NCI-H1694 (cell line): ENCODE measurements at places on chromosomes 6 and 20.

DNA sequence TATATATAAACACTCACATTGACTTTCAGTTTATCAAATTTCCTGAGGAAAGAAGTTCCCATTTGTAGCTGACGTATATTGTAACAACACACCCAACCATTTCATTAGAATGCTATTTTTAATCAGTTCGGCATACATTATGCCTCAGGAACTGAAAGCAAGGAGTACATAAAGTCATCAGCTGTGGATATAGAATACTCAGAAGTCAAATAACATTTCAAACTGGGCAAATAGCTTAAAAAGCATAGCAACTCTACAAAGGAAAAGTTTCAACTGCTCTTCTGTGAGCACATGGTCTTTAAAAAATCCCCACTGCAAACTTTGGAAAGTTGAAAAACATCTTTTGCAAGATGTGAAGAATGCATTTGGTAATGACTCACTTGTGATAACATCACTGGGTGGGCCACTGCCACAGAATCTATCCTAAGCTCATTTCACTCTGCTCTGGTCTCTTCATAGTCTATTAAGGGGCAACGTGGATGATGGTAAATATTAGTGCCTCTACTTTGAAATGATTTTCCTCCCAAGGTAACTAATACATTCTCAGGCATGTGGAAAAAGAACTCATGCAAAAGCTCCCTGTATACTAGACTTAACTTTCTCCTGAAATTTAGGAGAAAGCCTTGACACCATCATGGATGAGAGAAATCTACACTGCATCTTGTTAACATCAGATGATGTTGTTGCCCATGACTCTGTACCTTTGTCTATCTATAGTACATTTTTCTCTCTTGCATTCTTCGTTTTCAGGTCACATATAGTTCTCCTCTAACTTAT is 49.2 kb downstream of the FYN start:
- no peak for DNase-seq

DNA sequence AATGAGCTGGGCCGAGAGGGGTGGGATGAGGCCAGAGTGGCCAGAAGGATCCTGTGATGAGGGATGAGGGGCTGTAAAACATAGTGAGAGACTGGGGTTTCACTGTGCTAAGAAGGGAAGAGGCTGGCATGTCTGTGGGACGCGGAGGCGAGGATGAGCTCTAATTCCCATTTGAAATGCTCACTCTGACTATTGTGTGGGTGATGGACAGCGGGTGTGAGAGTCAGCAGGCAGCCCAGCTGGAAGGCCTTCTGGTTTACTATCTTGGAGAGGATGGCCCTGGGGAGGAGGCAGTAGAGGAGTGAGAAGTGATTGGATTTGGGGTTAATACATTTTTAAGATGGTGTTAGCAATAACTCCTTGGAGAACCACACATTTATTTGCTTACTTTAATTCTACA is 9.5 kb upstream of the MICA start:
- no peak for DNase-seq

DNA sequence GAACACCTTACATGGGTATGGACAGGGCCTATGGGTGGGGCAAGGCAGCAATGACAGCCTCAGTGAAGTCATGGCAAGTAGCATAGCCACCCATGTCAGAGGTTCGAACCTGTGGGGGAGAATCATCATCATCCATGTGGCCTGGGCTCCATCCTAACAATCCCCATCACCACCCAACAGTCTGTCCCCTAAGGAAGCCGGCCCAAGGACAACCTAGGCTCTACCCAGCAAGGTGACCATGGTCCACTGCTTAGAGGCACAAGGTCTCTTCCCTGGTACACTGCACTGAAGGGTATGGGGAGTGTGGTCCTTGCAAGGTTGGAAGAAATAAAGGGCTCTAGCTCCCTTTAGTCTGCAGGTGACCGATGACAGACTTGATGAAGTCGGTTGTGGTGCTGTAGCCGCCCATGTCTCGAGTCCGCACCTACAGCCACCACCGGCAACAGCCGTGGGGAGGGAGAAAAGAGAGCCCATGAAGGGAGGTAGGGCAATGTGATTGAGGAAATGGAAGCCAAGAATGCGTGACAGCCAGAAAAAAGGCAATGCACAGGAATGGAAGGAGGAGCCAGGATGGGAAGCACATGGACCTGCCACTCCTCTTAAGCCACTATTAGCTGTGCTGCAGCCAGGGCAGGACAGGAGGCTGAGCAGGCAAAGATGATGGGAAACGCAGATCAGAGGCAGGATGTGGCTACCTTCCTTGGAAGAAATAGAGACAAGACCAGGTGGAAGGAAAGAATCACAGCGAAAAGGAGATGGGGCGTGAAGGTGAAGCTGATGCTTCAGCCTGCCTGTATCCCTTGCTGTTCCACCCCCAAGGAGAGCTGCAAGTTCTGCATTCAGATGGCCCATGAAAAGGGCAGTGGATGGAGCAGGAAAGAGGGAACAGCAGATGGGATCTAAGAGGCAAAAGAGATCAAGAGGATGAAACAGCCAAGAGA is 5.3 kb downstream of the IDH3B start:
- no peak for DNase-seq

GRCh38 chr6:147508866-147509608 is 547 bp downstream of the SAMD5 start:
- no peak for DNase-seq

GRCh38 chr6:47663462-47664216 is 34.7 kb upstream of the ADGRF4 start:
- no peak for DNase-seq

DNA sequence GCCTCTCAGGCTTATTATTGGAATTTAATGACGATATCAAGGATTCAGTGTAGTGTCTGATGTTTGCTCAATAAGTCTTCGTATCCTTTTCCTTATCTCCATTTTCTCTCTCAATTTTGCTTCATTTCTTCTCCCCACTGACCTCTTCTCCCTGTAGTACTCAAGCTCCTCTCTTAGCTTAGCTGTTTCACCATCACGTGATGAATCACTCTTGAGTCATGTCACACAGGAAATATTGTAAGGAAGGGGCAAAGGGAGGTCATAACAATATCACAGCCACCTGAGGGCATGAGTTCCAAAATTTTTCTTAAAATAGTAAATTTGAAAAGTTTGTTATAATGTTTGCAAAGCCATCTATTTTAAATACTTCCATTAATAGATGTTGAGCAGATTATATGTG is 392.2 kb upstream of the MARCKS start:
- no peak for DNase-seq

DNA sequence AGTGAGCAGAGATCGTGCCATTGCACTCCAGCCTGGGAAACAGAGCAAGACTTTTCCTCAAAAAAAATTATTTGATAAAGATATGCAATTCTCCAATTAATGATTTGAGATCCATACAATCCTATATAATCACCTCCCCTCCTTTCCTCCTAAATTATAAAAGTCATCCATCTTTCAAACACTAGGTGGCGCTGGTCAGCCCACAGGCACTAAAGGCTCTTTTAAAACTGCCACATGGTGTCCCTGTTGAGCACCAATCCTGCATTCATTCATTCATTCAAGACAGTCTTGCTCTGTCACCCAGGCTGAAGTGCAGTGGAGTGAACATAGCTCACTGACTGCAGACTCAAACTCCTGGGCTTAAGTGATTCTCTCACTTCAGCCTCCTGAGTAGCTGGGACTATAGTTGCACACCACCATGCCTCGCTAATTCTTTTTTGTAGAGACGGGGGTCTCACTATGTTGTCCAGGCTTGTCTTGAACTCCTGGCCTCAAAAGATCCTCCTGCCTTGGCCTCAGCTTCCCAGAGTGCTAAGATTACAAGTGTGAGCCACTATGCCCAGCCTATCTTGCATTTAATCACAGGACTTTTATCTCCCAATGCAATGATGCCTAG is 58.7 kb upstream of the SLC2A12 start:
- DNase-seq: peak; percentile 39

DNA sequence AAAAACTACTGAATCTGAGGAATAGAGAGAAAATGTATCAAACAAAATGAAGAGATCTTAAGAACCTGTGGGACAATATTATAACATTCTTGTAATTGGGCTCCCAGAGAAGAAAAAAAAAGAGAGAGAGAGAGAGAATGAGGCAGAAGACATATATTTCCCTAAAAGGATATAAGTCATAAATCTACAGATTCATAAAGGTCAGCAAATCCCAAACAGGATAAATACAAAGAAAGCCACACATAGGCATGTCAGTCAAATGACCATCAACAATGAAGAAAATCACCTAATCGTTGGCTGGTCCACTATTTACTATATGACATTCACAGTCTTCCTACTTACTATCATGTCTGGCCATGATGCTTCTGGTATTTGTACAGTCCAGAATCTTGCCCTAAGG is 190.3 kb downstream of the GMDS start:
- no peak for DNase-seq

DNA sequence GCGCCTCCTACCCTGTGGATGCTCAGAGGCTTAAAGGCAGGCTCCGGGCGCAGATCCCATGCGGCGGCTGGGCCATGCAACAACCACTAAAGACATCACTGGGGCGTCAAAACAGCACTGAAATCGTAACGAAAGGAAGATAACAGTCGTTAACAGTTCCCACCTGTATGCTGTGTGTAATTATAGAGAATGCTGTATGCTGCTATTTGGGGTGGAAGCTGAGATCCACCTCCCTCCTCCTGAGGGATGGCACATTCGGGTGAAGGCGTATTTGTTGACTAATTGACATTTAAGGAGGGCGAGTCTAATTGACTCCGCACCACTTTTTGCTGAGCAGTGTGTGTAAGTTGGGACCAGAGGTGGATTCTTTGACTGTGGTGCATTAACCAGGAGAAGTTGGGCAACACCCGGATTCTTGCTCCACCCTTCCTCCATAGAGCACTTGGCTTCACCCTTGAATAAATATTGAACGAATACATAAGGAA is 687 bp downstream of the SLC35A1 start:
- DNase-seq: no peak

DNA sequence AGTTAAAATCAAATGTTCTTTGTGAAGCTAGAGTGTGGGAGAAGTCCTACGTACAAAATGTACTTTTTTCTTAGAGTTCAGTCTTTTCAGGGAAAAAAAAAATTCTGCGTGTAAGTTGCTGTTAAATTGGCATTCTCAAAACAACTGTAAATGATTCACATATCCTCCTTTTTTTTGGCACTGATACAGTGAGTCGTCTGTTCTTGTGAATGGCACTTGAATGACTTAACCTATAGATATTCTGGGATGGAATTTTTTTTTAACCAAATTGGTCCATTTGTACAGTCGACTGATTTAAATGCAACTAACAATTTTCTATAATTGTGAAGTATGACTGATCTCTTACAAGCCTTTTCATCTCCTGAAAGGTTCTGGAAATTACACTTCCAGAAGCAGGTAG is 5.5 kb upstream of the JAG1 start:
- DNase-seq: no peak

DNA sequence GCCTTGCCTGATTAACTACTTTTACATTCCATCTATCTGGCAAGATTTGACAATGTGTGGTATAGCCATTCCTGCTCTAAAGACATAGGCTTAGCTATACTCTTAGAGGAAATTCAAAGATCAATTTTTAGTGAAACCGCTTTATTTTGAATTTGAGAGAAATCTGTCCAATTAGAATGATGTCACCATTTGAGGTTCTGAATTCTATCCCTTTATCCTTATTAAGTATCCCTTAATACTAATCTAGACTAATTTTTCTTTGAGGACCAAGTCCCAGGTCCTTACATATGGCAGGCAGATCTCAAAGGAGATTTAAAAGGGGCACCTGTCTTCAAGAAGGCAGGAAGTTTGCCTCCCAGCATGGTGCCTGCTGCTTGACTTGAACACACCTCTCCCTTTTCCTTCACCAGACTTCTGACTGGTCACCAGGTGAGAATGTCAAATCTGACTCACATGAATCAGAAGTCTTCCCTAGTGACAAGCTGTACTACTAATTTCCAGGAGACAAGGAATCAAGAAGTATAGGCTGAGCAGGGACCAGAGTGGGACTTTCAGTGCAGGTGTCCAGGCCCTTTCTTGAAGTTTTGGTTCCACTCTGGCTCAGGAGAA is 15.0 kb upstream of the MRAP2 start:
- no peak for DNase-seq

DNA sequence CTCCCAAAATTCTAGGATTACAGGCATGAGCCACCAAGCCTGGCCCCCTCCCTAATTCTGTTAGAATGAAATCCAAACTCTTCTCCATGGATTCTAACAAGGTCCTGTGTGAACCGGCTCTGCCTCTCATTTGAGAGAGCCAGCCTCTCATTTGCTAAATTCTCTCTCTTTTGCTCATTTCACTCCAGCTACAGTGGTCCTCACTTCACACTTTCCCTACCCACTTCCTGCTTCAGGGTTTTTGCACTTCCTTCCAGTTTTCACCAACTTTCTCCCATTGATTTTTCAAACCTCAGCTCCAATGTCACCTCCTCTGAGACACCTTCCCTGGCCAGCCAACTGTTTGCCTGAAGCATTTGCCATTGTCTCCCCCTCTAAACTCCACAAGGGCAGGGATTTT is 5.1 kb downstream of the COX4I2 start:
- no peak for DNase-seq

- no peak for DNase-seq
Observed at GRCh38 chr6:52538901-52539354, 37.9 kb downstream of the TRAM2 start.

GRCh38 chr20:40019510-40019909 is 669.5 kb downstream of the MAFB start:
- DNase-seq: no peak
